ENCODE measurements at places on chromosomes 2 and 18.

- DNase-seq, result no peak
Measured at GRCh38 chr2:186683341-186683740, 10.5 kb upstream of the FAM171B start.

DNA sequence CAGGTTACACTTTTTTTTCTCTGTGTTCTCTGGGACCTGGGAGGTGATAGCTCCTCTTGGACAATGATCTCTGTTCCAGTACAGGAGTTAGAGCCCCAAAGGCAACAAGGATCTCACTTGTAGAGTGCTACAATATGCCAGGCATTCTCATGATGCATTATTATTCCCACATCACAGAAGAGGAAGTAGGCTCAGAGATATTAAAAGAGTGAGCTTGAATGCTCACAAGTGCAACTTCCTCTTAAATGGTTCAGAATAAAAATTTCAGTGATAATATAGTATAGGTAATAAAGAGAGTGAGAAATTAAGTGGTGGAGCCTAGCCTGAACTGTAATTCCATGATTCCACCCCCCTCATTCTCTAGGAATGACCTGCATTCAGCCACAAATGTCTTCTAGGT is 21.4 kb downstream of the POLE4 start:
- no peak for DNase-seq

DNA sequence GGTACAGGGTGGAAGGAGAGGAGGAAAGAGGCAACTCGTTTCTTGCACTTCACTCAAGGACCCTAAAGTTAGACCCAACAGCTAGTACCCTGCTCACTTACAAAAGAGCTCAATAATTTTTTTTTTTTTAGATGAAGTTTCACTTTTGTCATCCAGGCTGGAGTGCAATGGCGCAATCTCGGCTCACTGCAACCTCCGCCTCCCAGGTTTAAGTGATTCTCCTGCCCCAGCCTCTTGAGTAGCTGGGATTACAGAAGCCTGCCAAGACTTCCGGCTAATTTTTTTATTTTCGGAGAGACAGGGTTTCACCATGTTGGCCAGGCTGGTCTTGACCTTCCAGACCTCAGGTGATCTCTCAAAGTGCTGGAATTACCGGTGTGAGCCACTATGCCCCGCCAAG is 4.1 kb downstream of the ASB3 start:
- DNase-seq, result no peak

DNA sequence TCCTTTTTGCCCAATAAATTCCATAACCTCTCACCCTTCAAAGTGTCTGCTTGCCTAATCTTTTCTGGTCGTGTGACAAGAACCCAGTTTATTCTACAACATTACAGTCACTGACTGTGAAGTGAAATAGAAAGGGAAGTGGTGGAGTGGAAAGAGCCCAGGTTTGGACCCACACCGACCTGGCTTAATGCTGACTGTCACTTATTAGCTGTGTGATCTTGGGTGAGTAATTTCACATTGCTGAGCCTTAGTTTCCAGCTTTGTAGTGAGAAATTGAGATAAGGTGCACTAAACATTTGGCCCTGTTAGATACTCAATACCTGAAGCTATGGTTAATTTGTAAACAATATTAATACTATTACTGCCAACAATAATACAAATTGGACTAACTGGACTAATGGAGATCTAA is 291.1 kb downstream of the AGPS start:
- DNase-seq, result no peak

GRCh38 chr2:2926858-2927175 is 450.8 kb downstream of the EIPR1 start:
- no peak for DNase-seq

DNA sequence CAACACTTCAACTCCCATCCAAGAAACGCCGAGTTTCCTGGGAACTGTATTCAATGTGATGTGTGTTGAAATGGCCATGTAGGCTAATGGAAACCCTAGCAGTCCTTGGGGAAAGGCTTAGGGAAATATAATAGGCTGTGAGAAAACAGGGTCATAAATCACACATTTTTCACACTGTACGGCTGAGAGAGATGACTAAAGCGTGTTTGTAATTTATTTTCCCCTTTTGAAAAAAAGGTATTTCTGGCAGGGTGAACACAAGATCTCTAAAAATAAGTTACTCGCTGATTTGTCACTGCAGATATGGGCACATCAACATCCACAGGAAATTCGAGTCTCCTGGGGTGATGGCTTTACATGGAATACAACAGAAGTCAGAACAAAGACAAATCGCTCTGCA is 109.6 kb upstream of the ST6GAL2 start:
- no peak for DNase-seq

DNA sequence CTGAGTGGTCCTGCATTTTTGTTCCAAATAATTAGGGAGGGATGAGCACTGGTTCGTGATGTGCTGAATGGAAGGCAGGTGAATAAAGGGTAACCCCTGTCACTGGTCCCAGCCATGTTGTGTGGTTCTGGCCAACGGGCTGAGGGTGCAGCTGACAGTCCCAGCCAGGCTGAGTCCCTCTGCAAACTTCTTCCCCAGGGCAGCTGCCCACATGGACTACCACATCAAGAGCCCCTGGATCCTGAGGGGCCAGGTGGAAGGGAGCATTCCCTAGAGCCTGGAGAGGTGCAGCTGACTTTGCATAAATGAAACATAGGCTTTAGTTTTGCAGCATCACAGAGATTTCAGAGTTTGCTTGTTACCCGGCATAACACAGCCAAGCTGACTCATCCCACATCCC is 219.8 kb upstream of the MYT1L start:
- no peak for DNase-seq

DNA sequence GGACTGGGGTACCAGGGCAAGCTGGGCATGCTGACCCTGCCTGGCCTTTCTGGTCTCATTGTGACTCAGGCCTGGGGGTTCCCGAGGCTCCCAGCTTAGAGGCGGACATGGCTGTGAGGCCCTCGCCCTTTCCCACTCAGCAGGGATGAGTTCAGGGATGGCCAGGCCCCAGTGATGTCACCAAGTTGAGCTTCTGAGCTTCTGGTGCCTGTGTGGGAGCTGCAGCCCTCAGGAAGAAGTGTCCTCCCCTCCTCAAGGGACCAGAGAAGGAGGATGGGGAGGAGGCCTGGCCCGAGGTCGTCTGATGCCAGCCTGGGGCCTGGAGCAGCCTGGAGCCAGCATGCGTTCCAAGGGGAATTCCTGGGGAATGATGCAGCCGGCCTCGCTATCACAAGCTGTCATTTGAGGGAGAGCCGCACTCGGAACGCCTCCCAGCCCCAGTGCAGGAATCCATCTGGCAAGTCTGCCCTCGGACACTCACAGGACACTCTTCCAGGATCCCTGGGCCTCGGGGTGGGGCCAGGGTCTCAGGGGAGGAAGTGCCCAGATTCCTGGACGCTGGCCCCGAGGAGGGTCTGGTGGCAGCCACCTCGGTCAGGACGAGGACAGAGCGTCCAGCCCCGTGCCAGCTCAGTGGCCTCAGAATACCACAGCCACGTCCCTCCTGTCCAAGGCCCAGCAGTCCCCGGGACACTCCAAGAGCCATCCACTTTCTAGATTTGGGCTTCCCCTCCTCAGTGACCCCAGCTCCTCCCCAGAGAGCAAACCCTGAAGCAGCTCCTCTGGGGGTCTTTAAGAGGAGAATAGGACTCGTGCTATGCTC is 61.2 kb upstream of the GPC1 start:
- no peak for DNase-seq

GRCh38 chr2:26786207-26787028 is 562 bp downstream of the CENPA start:
- no peak for DNase-seq

DNA sequence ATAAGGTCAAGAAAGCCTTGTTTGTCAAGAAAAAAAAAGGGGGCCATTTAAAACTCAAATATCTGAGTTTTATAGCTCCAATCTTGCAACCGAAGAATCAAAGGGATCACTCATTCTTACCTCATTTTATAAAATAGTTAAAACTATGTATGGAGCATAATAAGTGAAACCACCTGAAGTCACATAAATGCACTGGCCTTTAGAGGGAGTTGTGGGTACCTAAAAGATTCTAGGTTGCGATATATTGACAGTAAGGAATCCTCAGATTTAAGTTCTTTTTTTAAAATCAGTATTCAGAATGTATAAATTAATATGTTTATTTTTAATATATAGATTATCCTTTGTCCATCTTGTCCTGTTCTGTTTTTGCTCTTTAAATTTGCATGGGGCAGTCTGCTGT is 3.4 kb downstream of the ARHGAP28 start:
- DNase-seq, result no peak

GRCh38 chr2:3280683-3281520 is 96.7 kb downstream of the EIPR1 start:
- DNase-seq, result no peak

- no peak for DNase-seq
Measured at GRCh38 chr2:123670286-123670685, 354.8 kb upstream of the CNTNAP5 start.

DNA sequence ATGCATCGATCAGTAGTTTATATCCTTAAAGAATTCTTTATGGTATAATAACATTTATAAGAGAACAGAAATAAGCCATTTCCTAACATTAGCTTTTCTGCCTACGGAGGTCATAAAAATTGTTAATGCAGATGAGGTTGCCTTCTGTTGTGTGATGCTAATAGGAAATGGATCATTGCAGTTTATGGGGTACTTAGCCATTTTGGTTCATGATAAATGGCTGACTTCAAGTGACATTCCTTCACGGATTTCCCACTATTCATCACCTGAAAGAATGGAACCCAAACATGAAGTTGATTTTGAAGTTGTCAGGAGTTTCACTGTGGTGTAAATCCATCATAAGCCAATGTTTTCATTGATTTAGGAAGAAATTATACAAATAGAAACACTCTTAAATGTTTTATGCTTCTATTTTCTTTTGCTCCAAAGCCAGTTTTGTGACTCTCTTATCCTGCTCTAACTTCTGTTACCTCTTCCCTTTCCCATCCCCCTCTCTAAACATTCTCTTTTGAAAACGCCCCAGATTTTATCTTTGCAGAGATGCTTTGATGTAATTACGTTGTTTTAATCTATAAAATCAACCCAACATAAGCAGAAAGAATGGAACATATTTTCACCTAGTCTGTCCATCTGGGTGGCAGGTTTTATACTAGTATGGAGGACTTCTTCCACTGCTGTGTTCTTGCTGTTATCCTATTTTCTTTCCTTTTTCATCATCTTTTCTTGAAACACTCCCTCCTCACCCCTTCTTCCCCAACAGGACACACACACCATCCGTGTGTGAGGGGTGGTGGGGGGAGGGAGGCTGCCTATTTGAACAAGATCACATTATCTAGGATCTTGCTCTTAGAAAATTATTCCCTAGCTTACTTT is 58.2 kb downstream of the GREB1L start:
- no peak for DNase-seq

DNA sequence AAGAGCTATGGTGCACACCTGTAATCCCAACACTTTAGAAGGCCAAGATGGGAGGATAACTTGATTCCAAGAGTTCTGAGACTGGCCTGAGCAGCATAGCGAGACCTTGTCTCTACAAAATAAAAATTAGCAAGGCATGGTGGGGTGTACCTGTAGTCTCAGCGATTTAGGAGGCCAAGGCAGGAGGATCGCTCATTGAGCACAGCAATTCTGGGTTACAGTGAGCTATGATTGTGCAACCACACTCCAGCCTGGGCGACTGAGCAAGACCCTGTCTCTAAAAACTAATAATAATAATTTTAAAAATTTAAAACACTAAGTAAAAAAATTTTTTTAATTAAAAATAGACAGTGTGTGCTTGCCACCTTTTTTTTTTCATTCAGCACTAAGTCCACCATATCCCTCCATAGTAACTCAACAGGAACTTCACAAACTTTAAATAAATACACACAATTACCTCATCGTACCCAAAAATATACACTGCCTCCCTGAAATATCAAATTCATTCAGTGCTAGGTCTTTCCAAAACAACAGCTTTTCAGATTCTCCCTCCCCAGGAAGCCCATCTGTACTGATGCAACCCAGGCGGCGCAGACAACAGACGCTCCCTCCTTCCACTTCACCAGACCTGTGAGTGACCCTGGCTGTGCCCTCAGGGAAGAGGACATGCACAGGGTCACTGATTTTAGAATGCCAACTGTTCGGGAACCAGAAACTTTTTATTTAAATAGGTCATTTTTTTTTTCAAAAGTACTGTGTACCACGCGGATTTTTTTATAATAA is 29.6 kb downstream of the FAM168B start:
- no peak for DNase-seq

DNA sequence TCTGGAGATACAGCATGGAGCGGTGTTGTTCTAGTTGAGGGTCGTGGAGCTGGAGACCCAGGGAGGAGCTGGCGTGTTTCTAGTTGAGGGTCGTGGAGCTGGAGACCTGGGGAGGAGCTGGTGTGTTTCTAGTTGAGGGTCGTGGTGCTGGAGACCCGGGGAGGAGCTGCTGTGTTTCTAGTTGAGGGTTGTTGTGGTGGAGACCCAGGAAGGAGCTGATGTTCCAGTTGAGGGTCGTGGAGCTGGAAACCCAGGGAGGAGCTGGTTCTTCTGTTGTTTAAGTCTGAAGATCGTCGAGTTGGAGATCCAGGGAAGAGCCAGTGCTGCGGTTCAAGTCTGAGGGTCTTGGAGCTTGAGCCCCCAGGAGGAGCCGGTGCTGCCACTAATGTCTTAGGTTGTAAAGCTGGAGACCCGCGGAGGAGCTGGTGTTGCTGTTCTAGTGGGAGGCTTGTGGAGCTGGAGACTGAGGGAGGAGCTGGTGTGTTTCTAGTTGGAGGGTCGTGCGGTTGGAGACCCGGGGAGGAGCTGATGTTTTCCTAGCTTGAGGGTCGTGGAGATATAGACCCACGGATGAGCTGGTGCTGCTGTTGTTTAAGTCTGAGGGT is 155.3 kb downstream of the RTP5 start:
- no peak for DNase-seq

- DNase-seq, result no peak
Measured at GRCh38 chr2:170191166-170191866, 13.4 kb downstream of the MYO3B start.

GRCh38 chr18:59910967-59911366 is 11.2 kb downstream of the PMAIP1 start:
- no peak for DNase-seq

DNA sequence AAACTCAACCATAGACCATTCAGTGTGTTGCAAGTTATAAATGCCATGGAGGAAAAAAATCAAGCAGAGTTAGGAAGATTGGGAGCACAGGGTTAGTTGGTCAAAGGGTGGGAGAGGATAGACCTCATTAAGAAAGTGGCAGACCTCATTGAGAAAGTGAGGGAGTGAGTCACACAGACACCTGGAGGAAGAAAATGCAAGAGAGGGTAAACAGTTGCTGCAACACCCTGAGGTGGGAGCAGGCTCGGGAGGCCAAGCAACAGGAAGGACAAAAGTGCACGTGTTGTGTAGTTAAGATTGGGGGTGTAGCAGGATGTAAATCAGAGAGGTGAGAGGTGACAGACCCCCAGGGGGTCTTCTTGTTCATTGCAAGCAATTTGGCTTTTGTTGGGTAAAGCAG is 6.4 kb downstream of the IL1RL1 start:
- DNase-seq, result no peak
